Activated naive CD4-positive, alpha-beta T cell treated with anti-CD3 and anti-CD28 coated beads, Interleukin-2, amount 10 ng/mL, durations not matched to agents 7 days and 5 days (primary cell): ENCODE measurements at places on chromosomes 11 and 22.

- H3K4me1 ChIP-seq: no peaks in the 10 kb centered on the region
- H3K27ac ChIP-seq: no peak overlapping the region
- peaks cover 40% of the 10 kb centered on the region for H3K27me3 ChIP-seq
- H3K36me3 ChIP-seq: no peaks in the 10 kb centered on the region
Observed at GRCh38 chr11:73274722-73275380, 2.7 kb downstream of the P2RY6 start.

GRCh38 chr11:40384991-40385390 is 1074.5 kb downstream of the LRRC4C start:
- H3K36me3 ChIP-seq: no peaks in the 10 kb centered on the region
- no peaks in the 10 kb centered on the region for H3K4me1 ChIP-seq

GRCh38 chr11:121733858-121734257 is 281.1 kb upstream of the SORL1-AS1 start:
- no peak overlapping the region for H3K4me3 ChIP-seq
- no peaks in the 10 kb centered on the region for H3K4me1 ChIP-seq
- DNase-seq: no peak
- no peak overlapping the region for H3K27ac ChIP-seq
- H3K27me3 ChIP-seq: peaks cover 4% of the 10 kb centered on the region
- H3K36me3 ChIP-seq: no peaks in the 10 kb centered on the region

DNA sequence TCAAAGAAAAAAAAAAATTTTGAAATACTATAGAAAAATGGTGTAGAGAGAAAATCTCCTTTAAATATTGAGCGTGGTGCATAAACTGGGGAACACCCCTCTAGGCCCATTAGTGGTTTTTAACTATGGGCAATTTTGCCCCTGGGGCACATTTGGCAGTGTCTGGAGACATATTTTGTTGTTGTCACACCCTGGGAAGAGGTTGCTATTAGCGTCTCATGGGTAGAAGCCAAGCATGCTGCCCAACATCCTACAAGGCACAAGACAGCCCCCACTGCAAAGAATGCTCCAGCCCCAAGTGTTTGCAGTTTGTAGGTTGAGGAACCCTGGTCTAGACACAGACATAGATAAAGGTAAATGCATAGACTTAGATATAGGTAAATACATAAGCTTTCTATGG is 92.6 kb downstream of the KIAA1671 start:
- no peak for DNase-seq
- H3K4me1 ChIP-seq: peaks cover 4% of the 10 kb centered on the region
- peaks cover 5% of the 10 kb centered on the region for H3K27me3 ChIP-seq
- H3K4me3 ChIP-seq: no peak overlapping the region
- no peaks in the 10 kb centered on the region for H3K36me3 ChIP-seq
- H3K27ac ChIP-seq: no peak overlapping the region

DNA sequence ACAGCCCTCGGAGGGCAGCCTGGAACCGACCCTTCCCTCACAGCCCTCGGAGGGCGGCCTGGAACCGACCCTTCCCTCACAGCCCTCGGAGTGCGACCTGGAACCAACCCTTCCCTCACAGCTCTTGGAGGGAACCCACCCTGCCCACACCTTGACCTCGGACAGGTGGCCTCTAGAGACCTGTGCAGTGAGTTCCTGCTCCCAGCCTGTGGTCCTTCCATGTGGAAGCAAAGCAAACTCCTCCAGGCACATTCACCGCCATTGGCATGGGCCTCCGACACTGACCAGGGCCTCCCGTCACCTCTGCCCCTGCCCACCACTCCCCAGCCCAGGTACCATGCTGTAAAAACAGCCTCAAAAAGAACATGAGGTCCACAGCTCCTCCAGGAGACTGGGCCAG is 272.1 kb downstream of the BRD1 start:
- no peaks in the 10 kb centered on the region for H3K4me1 ChIP-seq
- no peak for DNase-seq
- no peaks in the 10 kb centered on the region for H3K27me3 ChIP-seq
- no peak overlapping the region for H3K27ac ChIP-seq

- DNase-seq: no peak
- H3K4me3 ChIP-seq: no peak overlapping the region
- H3K27ac ChIP-seq: no peak overlapping the region
- H3K4me1 ChIP-seq: peaks cover 24% of the 10 kb centered on the region
- peaks cover 1% of the 10 kb centered on the region for H3K36me3 ChIP-seq
Observed at GRCh38 chr11:35116762-35117640, 22.0 kb upstream of the CD44 start.

- H3K36me3 ChIP-seq: no peaks in the 10 kb centered on the region
- peaks cover 29% of the 10 kb centered on the region for H3K4me1 ChIP-seq
- no peak overlapping the region for H3K4me3 ChIP-seq
- DNase-seq: no peak
- no peaks in the 10 kb centered on the region for H3K27me3 ChIP-seq
Observed at GRCh38 chr22:36864454-36865215, 3.8 kb downstream of the NCF4 start.
